ENCODE measurements at places on chromosomes 5 and 9.

GRCh38 chr5:157345067-157345466 lies 79.1 kb downstream of the CYFIP2 start:
- DNase-seq, result no peak

DNA sequence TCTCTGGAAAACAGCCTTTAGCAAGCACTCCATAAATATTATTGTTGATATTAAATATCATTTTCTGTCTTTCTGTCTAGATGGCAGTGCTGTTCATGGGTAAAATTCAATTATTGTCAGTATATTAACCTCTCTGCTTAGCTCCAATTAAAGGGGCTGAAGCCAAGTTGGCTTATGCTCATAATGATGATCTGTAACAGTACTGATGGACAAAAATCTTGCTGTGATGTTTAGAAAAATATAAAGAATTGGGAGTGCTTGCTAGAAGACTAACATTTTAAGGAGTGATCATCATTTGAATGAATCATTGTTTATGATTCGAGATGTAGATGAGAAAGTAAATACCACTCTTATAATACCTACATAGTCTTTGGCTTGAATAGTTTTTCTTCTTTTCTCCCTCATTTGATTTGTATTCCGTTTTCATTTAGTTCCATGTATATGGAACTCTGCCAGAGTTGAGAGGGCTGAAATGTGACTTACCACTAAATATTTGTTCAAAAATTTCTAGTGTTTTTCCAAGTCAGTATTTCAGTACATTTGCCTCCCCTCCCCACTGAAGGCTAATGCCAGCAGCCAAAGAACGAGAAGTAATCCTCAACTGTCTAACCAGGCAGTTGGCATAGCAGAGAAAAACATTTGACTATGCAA lies 538.3 kb downstream of the CSNK1G3 start:
- DNase-seq, result no peak

DNA sequence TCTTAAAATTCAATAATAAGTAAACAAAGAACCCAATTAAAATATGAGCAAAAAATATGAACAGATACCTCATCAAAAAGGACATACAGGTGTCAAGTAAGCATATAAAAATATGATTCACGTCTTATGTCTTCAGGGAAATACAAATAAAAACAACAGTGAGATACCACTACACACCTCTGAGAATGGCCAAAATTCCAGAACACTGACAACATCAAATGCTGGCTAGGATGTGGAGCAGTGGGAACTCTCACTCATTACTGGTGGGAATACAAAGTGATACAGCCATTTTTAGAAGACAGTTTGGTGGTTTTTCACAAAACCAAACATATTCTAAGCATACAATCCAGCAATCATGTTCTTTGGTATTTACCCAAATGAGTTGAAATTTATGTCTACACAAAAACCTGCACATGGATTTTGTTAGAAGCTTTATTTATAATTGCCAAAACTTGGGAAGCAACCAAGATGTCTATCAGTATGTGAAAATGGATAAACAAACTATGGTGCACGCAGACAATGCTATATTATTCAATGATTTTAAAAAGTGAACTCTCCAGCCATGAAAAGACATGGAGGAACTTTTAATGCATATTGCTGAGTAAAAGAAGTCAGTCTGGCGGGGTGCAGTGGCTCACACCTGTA lies 252.3 kb downstream of the NR3C1 start:
- DNase-seq, result no peak

GRCh38 chr5:128483738-128484137 lies 54.3 kb downstream of the FBN2 start:
- no peak for DNase-seq

DNA sequence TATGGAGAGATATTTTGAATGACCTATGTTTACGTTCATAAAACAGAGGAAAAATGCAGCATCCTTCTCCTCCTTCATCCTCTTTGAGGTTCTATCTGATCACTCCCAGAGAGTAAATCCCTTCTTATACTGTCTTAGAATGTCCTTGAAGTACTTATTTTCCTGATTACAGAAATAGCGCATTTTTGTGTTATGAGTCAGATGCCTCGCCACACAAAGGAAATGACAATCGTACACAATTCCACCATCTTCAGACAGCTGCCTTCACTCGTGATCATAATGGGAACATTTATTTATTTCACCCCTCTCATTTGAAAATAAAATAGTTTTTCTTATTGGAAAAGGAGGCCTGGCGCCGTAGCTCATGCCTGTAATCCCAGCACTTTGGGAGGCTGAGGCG lies 2.4 kb upstream of the GLT6D1 start:
- no peak for DNase-seq

GRCh38 chr5:123810746-123811340 lies 298.9 kb downstream of the CSNK1G3 start:
- DNase-seq, result no peak

DNA sequence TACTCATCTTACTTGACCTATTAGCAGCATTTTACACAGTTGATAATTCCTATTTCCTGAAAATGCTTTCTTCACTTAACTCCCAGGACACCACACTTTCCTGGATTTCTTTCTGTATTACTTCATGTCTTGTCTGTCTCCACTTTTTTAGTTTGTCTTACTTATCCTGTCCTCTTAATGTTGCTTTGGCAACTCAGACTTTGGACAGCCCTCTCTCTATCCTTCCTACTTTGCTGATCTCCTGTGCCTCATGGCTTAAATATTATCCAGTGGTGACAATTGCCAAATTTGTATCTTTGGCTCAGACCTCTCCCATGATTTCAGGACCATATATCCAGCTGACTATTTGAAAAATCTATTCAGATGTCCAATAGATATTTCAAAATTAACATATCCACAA lies 39.8 kb upstream of the NUDT12 start:
- DNase-seq, result no peak

GRCh38 chr5:43041669-43042175 lies 1.6 kb upstream of the ANXA2R start:
- DNase-seq, result no peak

DNA sequence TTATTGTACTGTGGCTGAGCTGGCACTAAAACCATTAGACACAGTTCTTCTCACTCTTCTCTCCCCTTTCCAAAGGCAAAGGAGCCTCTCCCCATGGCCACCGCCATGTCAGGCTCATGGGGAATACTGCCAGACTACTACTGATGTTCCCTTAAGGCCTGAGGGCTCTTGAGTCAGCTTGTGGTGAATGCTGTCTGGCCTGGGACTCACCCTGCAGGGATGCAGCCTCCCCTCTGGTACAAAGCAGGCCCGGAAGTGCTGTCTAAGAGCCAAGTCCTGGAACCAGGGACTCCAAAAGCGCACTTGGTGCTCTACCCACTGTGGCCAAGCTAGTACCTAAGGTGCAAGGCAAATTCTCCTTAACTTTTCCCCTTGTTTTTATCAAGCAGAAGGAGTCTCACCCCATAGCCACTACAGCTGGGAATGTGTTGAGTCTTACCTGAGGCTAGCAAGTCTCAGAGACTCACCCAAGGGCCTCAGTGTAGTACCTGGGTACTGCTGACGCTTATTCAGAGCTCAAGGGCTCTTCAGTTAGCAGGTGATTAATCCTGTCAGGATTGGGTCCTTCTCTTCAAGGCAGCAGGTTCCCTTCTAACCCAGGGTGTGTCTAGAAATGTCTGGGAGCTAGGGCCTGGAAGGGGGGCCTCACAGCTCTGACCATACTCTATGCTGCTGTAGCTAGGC lies 33.2 kb upstream of the C5orf46 start:
- DNase-seq, result no peak

GRCh38 chr9:134592018-134592818 lies 49.4 kb upstream of the COL5A1 start:
- no peak for DNase-seq

DNA sequence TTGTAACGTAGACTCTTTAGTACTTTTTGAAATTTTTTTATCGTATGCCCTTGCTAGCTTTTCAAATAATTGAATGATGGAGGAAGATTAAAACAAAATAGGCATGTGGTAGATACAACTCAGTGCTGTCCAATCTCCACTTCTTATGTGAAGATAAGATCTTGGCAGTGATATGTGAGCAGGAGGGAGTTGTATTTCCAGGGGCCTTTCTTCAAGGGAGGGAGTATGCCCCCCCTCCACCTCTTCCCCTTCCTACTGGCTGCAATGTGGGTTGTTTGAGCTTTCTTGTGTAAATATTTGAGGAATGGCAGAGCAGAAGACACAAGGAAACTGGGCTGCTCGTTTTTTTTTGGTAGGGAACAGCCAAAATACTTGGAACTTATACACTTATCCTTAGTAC lies 374.9 kb downstream of the PSAT1 start:
- DNase-seq, result no peak
